ENCODE measurements at places on chromosomes 7 and 10.
A peak's percentile ranks its signal among the peaks of the same experiment; 100 is the strongest.

DNA sequence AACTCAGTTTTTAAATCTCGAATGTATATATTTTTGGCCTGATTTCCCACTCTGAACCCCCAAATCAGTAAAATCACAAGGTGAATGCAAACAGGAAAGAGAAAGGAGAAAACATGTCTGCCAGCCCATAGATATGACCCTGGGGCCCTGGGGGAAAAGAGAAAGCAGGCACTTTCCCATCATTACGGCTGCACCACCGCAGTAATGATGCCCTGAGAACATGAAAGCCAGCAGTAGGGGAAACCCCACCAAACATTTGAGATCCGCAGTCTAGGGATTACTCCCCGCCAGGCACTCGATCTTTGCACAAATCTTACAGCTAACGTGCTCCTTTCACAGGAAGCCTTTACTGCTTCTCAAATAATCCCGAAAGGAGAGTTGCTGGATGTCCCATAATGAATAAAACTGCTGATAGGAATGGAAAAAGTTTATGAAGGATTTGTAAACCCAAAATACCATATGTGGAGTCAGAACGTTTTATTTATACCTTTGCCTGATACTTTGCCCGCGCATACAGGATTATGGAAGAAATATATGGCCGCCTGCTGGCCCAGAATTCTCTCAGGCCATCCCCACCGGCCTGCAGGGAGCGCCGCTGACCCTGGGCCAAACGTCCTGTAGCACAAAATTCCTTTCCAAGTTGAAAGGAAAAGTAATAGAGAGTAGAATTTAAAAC lies 180.0 kb upstream of the INHBA start:
- no peak overlapping the region for H3K27ac ChIP-seq
- no peaks in the 10 kb centered on the region for H3K27me3 ChIP-seq
- no peak overlapping the region for H3K4me3 ChIP-seq
- H3K4me1 ChIP-seq = no peaks in the 10 kb centered on the region
- no peaks in the 10 kb centered on the region for H3K36me3 ChIP-seq

DNA sequence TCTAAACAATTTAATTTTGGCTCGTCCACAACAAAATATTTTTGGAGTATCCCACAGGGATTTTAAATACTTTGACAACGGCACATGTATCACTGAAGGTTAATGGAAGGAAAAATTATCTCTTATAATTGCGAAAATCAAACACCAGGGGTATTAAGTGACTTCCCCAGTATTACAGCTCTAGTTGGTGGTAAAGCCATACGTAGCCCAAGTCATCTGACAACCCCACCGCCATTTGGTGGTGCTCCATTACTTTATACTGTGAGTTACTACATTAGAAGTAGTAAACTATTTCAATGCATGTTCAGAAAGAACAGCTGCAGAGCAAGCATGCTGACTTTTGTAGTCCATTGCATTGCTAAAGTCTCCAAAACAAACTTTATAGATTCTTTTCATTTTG lies 179.7 kb downstream of the HGF start:
- no peaks in the 10 kb centered on the region for H3K4me1 ChIP-seq
- no peak overlapping the region for H3K4me3 ChIP-seq
- no peak overlapping the region for H3K27ac ChIP-seq
- H3K36me3 ChIP-seq = no peaks in the 10 kb centered on the region

DNA sequence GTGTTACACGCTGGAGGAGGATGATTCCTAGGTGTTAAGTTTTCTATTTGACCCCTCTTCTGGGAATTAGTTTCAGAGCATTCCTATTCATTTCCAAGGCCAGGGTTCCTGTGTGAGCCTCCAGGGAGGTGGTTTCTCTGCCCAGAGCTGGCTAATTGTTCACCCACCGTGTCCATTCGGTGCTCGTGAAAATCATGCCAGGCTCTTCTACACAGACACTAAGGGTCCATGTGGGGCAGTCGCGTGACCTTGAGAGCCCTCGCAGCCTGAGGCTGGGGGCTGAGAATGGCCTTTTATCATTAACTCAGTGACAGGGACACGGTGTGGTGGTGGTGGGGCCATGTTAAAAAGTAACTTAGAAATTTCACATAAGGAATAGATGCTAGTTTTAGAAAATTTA lies 83.7 kb downstream of the EMX2 start:
- H3K27me3 ChIP-seq = no peaks in the 10 kb centered on the region
- no peak overlapping the region for H3K4me3 ChIP-seq
- H3K27ac ChIP-seq = no peak overlapping the region
- no peak for DNase-seq

- H3K27me3 ChIP-seq = no peaks in the 10 kb centered on the region
- no peaks in the 10 kb centered on the region for H3K4me1 ChIP-seq
- H3K36me3 ChIP-seq = no peaks in the 10 kb centered on the region
- H3K4me3 ChIP-seq = no peak overlapping the region
- H3K27ac ChIP-seq = no peak overlapping the region
Observed at GRCh38 chr7:46126675-46127300, 205.7 kb upstream of the IGFBP3 start.

DNA sequence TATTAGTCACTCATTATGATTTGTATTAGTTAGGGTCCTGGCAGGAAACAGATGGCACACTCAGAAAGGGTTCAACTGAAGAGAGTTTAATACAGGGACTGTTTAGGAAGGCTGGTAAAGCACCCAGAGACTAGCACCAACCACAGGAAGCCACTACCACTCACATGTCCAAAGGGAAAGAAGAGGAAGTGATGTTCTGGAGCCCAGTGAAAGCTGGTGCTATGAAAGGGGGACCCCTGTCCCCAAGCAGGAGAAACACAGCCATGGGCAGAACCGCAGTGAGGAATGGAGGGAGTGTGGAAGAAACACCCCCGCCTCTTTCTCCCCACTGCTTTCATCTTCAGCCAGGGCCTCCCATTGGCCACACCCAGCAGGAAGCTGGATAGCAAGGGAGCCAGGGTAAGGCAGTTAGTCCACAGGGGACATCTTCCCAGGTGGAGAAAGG lies 3.2 kb upstream of the VSIR start:
- no peaks in the 10 kb centered on the region for H3K27me3 ChIP-seq
- no peak overlapping the region for H3K4me3 ChIP-seq
- DNase-seq = no peak
- no peaks in the 10 kb centered on the region for H3K36me3 ChIP-seq
- H3K27ac ChIP-seq = no peak overlapping the region
- peaks cover 16% of the 10 kb centered on the region for H3K4me1 ChIP-seq

DNA sequence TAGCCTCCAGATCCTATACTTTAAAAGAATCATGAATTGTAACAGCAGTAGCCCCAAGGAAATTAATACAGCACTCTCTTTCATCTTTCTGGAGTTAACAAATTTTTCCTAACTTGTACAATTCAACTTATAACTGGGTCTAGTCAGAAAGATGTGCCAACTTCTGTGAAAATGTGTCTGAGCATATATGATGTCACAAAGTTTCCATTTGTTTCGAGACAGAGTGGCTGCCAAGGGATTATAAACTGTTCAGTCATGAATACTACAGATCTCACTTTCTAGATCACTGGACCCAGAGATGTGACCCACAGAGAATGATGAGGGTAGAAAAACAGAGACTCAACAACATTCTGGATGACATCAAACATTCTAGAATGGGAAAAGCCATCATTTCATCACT lies 249.2 kb upstream of the PHF14 start:
- DNase-seq = no peak
- no peak overlapping the region for H3K4me3 ChIP-seq
- no peak overlapping the region for H3K27ac ChIP-seq
- H3K36me3 ChIP-seq = no peaks in the 10 kb centered on the region
- no peaks in the 10 kb centered on the region for H3K27me3 ChIP-seq
- no peaks in the 10 kb centered on the region for H3K4me1 ChIP-seq

DNA sequence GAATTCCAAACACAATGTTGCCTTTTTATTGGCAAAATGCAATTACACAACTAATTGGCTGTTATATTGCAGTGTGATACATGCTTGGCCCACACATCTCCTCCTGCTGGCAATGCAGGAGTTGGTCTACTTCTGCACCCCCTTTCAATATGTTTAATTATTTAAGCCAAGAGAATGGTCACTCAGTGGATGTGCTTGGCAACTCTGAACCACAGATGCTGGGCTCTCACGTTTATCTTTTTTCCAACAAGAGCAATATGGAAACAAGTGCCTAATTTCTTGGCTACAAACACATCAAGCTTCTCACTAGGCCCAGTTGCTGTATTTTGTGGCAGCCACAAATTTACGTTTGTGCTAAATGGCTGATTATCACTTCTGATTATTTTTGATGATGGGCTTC lies 1149.2 kb upstream of the CELF2 start:
- H3K36me3 ChIP-seq = no peaks in the 10 kb centered on the region
- H3K4me3 ChIP-seq = no peak overlapping the region
- no peak overlapping the region for H3K27ac ChIP-seq
- H3K4me1 ChIP-seq = no peaks in the 10 kb centered on the region

- H3K4me3 ChIP-seq = peak overlapping the region; percentile 20
- peak; percentile 65 for DNase-seq
- peaks cover 2% of the 10 kb centered on the region for H3K27me3 ChIP-seq
- no peaks in the 10 kb centered on the region for H3K36me3 ChIP-seq
- peak overlapping the region; percentile 10 for H3K27ac ChIP-seq
Observed at GRCh38 chr7:151017953-151018420, 6.3 kb downstream of the ATG9B start.

- no peak overlapping the region for H3K4me3 ChIP-seq
- H3K27ac ChIP-seq = no peak overlapping the region
- no peaks in the 10 kb centered on the region for H3K27me3 ChIP-seq
- H3K36me3 ChIP-seq = no peaks in the 10 kb centered on the region
- H3K4me1 ChIP-seq = peaks cover 16% of the 10 kb centered on the region
Observed at GRCh38 chr10:124155781-124156435, 62.5 kb upstream of the CHST15 start.

DNA sequence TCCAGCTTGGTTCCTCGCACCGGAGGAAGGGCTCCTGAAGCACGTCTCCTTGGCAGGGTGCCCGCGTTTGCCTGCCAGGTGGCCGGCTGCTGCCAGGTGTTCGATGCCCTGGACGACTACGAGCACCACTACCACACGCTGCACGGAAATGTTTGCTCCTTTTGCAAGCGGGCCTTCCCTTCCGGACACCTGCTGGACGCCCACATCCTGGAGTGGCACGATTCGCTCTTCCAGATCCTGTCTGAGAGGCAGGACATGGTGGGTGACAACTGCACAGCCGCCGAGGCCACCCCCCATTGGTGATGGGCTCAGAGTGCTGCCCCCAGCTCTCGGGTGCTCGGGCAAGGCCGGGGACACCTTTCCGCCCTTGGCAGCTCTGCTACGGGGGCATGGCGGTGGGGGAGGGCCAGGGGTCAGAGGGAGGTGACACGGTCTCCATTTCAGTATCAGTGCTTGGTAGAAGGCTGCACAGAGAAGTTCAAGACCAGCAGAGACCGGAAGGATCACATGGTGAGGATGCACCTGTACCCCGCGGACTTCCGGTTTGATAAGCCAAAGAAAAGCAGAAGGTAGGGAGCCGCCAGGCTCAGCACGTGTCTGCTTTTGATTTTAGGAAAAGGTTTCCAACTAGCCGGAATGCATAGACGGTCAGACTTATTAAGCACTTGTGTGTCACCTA lies 1.1 kb downstream of the ZNF511 start:
- H3K4me3 ChIP-seq = no peak overlapping the region
- H3K36me3 ChIP-seq = peaks cover 33% of the 10 kb centered on the region
- no peak for DNase-seq
- peaks cover 16% of the 10 kb centered on the region for H3K4me1 ChIP-seq
- no peaks in the 10 kb centered on the region for H3K27me3 ChIP-seq

GRCh38 chr7:158958618-158959017 lies 102.3 kb downstream of the DYNC2I1 start:
- peak overlapping the region; percentile 51 for H3K4me3 ChIP-seq
- H3K27me3 ChIP-seq = no peaks in the 10 kb centered on the region
- H3K4me1 ChIP-seq = peaks cover 2% of the 10 kb centered on the region
- no peaks in the 10 kb centered on the region for H3K36me3 ChIP-seq
- no peak overlapping the region for H3K27ac ChIP-seq

- H3K4me1 ChIP-seq = no peaks in the 10 kb centered on the region
- no peak overlapping the region for H3K4me3 ChIP-seq
- no peaks in the 10 kb centered on the region for H3K27me3 ChIP-seq
- H3K27ac ChIP-seq = no peak overlapping the region
- no peaks in the 10 kb centered on the region for H3K36me3 ChIP-seq
Observed at GRCh38 chr7:25035274-25035673, 55.3 kb upstream of the OSBPL3 start.

GRCh38 chr7:155297517-155298287 lies at the start of gene INSIG1:
Gene INSIG1, plus strand, starts transcription at chr7:155297878. Its CDS starts 408 bp downstream, at chr7:155298286.
- no peaks in the 10 kb centered on the region for H3K27me3 ChIP-seq
- H3K27ac ChIP-seq = peak within 1 kb of the TSS; percentile 89
- DNase-seq = peak; percentile 85
- H3K4me3 ChIP-seq = peak within 1 kb of the TSS; percentile 55
- peaks cover 31% of the 10 kb centered on the region for H3K4me1 ChIP-seq

GRCh38 chr7:27946351-27946750 lies 206.4 kb downstream of the TAX1BP1 start:
- no peak overlapping the region for H3K4me3 ChIP-seq
- H3K27ac ChIP-seq = no peak overlapping the region
- H3K27me3 ChIP-seq = no peaks in the 10 kb centered on the region
- H3K36me3 ChIP-seq = no peaks in the 10 kb centered on the region
- no peaks in the 10 kb centered on the region for H3K4me1 ChIP-seq

GRCh38 chr10:107032700-107033401 lies 131.7 kb downstream of the SORCS1 start:
- no peak for DNase-seq
- H3K4me1 ChIP-seq = no peaks in the 10 kb centered on the region
- no peaks in the 10 kb centered on the region for H3K36me3 ChIP-seq
- H3K4me3 ChIP-seq = no peak overlapping the region
- H3K27ac ChIP-seq = no peak overlapping the region

DNA sequence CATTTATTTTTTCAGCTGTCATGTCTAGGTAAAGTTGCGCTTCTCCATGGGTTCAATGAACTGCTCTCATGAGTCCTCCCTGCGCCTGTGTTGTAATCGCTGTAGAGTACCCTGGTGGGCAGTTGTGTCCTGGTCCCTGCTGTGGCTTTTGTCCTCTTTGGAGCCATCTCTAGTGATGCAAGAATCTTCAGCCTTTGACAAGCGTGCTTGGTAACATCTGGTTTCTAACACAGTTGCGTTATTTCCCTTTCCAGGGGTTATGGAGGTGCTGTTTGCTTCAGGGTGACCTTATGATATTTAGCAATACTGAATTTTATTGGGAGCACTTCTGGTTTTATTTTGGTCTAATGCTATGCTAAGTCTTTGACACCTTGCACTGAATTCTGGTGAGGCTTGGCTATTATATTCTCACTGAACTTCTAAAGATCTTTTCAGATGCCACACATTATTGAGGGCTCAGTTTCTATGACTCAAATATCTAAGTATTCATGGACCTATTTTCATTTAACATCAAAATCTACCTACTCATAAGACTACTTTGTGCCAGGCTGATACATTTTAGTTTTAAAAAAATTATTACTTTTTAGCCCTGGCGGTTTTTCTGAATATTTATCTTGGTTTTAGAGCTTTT lies 88.6 kb downstream of the FANK1 start:
- H3K27me3 ChIP-seq = no peaks in the 10 kb centered on the region
- no peak for DNase-seq
- no peaks in the 10 kb centered on the region for H3K36me3 ChIP-seq
- no peak overlapping the region for H3K27ac ChIP-seq

DNA sequence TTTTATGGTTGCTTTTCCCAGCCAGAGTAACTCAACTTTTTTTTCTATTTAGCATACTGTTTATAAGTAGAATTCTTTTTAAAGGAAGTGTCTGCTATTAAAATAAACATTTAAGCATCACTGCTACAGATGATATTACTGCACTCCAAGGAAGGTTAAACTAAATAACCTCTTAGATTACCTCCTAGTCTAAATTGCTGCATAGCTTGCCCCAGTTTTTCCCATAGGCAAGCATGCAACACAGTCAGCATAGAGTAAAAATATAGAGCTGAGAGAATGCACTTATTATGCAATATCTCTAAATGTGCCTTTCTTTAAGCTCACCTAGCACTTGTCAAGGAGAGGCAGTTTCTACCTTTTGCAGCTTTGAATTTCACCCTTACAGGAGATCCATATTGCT lies 1392.4 kb upstream of the CELF2 start:
- no peak overlapping the region for H3K27ac ChIP-seq
- H3K4me3 ChIP-seq = no peak overlapping the region
- DNase-seq = no peak
- H3K27me3 ChIP-seq = no peaks in the 10 kb centered on the region
- H3K4me1 ChIP-seq = no peaks in the 10 kb centered on the region
- H3K36me3 ChIP-seq = no peaks in the 10 kb centered on the region
